RKO (cell line): ENCODE measurements at places on chromosomes 6 and 20.
A peak's percentile ranks its signal among the peaks of the same experiment; 100 is the strongest.

- no peak for DNase-seq
These were observed 48.1 kb downstream of the RIPOR2 start for GRCh38 chr6:24887545-24888140.

DNA sequence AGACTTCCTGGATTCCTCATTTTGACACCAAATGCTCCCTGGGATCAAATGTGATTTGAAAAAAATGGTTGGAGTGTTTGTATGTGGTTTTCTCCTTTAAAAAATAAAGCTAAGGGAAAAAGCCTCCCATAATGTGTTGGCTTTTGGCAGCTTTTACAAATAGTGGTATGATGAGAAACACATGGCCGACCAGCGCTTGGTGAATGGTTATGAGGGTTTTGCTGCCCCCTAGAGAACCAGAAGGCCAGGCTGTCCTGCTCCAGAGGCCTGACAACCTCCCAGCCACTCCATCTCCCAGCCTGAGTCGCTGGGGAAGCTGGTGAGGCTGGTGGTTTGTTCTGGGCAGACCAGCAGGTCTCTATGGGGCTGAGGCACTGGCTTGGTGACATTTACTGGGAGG is 69.3 kb downstream of the CLIC5 start:
- no peak for DNase-seq

- DNase-seq = no peak
These were observed 47.5 kb upstream of the BCLAF1 start for GRCh38 chr6:136337121-136337520.

- DNase-seq = peak; percentile 21
These were observed 47.9 kb upstream of the ARID1B start for GRCh38 chr6:156729248-156729647.

DNA sequence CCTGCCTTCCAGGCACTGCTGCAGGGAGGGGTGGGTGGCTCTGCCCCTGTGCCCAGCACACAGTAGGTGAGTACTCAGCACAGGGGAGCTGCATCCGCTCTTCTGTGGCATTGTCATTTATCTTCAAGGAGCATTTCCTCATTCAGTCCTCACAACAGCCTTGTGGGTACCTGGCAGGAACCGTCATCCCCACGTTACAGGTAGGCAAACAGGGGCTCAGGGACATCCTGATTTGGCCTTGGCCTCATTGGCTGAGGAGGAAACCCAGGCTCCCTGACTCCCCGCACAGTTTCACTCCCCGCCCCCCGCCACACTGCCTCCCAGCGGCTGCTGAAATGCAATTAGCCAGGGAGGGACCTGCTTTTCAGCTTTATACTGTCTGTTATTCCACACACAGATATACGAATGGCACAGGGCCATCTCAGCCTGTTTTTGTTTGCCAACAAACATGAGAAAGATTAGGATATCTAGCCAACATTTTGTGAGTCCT is 24.2 kb upstream of the PNPLA1 start:
- DNase-seq = no peak

DNA sequence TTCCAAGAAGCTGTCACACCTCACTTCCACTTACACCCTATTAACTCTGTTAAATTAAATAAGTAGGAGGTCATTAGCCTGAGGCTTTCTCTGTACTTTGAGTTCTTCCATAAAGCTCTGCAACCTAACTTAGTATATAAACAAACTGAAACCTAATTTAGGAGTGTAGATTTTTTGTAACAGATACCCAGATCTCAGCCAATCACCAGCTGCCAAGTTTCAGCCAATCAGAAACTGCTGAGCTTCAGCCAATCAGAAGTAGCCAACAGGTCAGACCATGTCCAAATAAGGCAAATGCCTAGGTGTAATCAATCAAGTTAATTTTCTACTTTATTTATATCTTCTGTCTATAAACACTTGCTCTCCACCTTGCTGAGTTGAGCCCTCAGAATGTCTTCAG is 142.7 kb upstream of the SULF2 start:
- DNase-seq = no peak

DNA sequence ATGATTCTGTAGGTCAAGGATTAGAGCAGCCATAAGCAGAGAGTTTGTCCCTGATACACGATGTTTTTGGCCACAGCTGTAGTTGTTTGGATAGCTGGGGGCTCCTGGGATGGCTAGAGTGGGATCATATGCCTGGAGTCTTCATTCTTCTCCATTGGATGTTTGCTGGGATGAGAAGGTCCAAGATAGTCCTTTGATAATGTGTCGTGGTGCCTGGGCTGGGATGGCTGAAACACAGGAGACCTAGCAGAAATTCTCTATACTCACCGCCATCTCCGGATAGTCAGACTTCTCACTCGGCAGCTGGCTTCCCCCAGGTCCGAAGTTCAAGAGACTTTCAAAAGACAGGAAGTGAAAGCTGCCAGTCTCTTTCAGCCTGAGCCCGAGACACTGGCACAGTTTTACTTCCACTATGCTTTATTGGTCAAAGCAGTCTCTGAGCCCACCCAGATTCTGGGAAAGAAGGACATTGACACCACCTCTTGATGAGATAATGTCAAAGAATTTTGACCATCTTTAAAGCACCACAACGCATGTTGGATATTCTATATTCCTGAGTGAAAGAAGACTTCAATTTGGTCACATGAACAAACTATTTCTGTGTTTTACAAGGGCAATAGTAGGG is 16.0 kb downstream of the MARCKS start:
- no peak for DNase-seq

- no peak for DNase-seq
These were observed 282.7 kb downstream of the NRN1 start for GRCh38 chr6:5723841-5724691.

- no peak for DNase-seq
These were observed 50.3 kb downstream of the ABHD12 start for GRCh38 chr20:25340380-25340779.

DNA sequence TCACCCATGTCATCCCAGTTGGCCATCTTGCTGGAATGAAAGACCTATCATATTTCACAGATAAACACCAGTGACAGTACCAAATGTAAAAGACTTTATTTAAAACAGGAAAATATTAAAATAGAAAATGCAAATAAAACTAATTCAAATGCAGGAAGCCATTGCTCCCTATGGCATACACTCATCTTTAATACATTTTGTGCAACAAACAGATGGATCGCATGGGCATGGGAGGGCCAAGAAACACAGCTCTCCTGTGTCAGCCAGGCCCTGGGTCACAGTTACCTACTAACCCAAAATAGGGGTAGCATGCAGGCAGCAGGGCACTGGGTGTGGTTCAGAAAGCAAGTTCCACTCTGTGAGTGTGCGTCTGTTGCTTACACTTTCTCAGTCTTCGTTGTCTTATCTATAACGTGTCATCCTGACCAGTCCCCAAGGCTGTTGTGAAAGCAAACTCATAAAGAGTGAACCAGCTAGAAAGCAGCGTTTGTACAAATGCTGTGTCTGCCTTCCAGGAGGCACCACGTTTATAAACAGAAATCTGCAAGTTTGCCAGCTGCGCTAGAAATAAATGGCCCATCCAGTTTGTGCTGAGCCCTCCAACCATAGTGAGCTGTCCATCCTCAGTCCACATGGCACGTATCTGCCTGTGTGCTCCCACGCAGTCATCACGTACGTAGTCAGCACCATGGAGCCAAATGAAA is 180.5 kb downstream of the SYNDIG1 start:
- no peak for DNase-seq

- no peak for DNase-seq
These were observed 124.9 kb downstream of the BCAS1 start for GRCh38 chr20:53945478-53945877.

- DNase-seq = no peak
These were observed 46.1 kb upstream of the ARFGEF2 start for GRCh38 chr20:48875233-48875913.

DNA sequence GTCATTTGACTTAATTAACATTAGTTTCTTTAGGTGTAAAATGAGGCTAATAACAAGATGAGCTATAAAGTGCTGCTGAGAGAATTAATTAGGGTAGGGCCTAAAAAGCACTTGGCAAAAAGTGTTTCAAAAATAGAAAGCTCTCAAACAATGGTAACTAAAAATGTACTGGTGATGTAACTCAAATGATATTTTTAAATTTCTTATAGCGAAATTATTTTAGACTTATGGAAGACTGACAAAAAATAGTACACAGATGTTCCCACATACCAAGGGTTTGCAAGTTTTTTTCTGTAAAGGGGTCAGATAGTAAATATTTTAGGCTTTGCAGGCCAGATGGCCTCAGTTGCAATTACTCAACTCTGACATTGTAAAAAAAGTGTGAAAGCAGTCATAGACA is 190.7 kb upstream of the UFL1 start:
- DNase-seq = no peak

DNA sequence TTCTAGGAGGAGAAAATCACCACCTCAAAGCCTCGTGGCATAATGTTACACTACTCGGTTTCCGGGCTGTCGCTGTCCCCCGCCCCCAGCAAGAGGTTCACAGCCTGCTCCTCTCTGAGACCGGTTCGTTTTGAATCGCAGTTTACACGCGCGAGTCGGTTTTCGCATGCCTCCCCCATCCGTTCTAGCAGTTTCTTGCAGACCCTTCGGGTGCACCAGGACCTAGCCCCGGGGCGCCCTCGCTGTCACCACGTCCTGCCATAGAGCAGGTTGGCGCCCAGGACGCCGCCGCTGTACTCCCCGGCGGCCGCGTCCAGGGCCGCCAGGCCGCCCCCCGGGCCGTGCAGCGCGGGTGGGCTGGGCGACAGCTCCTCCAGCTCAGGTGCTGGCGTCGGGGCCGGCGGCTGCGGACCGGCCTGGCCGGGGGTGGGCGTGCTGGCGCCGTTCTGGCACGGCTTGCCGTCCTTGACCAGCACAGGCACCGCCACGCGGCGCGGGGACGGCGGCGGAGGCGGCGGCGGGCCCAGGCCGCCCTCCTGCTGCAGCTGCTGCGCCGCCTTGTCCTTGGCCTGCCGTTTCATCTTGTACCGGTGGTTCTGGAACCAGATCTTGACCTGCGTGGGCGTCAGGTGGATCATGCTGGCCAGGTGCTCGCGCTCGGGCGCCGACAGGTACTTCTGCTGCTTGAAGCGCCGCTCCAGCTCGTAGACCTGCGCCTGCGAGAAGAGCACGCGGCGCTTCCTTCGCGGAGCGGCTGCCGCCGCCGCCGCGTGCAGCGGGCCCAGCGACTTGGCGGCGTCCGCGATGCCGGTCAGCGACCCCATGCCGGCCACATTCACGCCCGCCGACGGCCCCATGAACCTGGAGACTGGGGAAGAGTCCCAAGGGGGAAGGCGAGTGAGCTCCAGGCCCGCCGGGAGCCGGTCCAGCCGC is 1.4 kb downstream of the NKX2-4 start:
- no peak for DNase-seq

DNA sequence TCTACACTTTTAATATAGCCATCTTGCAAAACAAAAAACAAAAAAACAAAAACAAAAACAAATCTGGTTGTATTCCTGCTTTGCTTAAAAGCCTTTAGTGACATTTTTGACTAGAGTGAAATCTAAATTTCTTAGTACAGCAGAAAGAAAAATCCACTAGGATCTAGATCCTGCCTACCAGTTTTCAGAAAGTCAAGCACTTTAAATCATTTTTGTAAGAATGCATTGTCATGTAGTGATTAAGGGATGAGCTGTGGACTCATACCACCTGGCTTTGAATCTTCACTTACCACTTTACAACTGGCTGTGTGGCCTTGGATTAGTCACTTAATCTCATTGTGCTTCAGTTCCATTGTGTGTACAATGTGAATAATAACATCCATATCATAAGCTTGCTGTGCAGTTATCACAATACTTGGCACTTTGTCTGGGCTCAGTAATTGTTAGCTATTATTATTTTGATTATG is 4.0 kb downstream of the MKKS start:
- peak; percentile 87 for DNase-seq

- no peak for DNase-seq
These were observed 29.0 kb downstream of the FAM50B start for GRCh38 chr6:3878048-3878666.

- DNase-seq = no peak
These were observed 12.9 kb upstream of the SLC22A7 start for GRCh38 chr6:43284991-43285781.

- DNase-seq = no peak
These were observed 27.8 kb downstream of the ERMARD start for GRCh38 chr6:169779092-169779815.

- peak; percentile 78 for DNase-seq
These were observed 2.9 kb downstream of the MAP7 start for GRCh38 chr6:136547336-136547735.

- no peak for DNase-seq
These were observed 35.6 kb downstream of the SLC52A3 start for GRCh38 chr20:732727-733126.

- DNase-seq = no peak
These were observed 91.2 kb downstream of the MAP3K5 start for GRCh38 chr6:136701045-136701444.

DNA sequence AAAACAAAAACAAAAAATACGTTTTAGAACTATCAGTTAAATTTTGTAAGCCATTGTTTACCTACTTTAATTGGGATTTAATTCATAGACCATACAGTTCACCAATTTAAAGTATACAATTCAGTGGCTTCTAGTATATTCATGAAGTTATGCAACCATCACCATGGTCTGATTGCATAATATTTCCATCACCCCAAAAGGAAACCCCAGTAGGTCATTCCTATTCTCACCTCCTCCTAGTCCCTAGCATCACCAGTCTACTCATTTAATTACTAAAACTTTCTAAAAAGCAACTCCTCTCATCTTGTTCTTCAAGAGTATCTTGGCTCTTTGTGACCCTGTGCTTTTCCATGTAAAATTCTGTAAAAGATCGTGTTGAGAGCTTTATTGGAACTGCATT is 60.2 kb downstream of the ASXL1 start:
- no peak for DNase-seq

DNA sequence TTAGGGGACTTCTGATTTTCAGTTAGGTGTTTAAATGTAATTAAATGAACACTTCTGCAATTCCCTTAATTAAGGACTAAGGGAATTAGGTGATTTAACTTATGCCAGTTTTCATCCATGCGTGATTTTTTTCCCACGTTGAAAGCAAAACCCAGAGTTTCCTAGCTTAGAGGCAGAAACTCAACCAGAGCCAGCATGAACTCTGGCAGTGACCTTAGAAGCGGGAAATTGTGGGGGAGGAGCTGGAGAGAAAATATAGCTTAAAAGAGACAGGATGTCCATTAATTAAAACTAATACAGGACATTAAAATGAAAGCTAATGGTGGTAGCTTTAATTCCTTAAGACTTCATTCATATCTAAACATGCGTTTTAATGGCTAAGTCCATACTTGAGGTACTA is 41.6 kb downstream of the IYD start:
- no peak for DNase-seq

DNA sequence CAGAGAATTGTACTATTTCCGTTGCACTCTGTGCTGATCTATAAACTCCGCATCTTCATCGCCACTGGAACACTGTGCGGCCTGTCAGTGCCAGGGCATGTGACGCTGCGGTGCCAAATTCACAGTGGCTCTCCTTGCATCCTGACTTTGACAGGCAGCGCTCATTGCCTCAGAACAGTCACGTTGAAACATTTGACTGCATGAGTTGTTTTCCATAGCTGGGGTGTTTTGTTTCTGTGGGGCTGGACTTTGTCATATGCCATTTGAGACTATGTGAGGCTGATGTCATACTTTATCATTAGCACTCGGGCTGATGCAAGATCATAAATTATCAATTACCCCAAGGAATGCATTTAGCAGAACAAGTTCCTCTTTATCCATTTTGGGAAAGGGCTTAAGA is 32.7 kb downstream of the CFAP61 start:
- no peak for DNase-seq

GRCh38 chr6:19837511-19838441 is 606 bp downstream of the ID4 start:
- DNase-seq = no peak
